Muscle of back (tissue), 13 donors: ENCODE measurements at places on chromosomes 5 and 9. TPM values are rescaled to one million over a fixed set of nuclear protein-coding genes. Genes with fewer than 3 reads are reported as not detected.

GRCh38 chr5:167915237-167915636, 376.2 kb upstream of the WWC1 start:
- DNase-seq = no peak

GRCh38 chr9:99906403-99907207, at the start of gene STX17:
Gene STX17, plus strand, starts transcription at chr9:99906654. Its CDS starts 8,586 bp downstream, at chr9:99915240.
- peak; percentile 58 for DNase-seq

Gene KCNV2
- 0.08 TPM for polyA plus RNA-seq

- no peak for DNase-seq
Observed at GRCh38 chr9:27880156-27880555, 306.9 kb upstream of the C9orf72 start.

DNA sequence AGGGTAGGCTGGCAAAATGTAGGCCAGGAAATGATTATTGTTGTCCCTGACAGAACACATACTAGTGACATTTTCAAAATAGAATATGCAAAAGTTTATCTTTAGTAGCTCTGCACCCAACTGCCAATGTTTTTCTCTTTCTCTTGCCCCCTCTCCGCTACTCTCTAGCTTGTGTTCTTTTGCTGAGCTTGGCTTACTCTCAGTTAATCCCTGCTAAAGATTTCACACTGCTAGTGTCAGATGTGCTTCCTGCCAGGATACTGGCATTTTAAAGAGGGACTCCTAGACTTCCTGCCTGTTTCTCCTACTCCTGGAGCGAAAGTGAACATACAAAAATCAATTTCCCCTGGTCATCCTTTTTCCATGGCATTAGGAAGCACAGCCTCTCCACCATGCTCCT, 260.5 kb downstream of the ARRDC3 start:
- DNase-seq = no peak

DNA sequence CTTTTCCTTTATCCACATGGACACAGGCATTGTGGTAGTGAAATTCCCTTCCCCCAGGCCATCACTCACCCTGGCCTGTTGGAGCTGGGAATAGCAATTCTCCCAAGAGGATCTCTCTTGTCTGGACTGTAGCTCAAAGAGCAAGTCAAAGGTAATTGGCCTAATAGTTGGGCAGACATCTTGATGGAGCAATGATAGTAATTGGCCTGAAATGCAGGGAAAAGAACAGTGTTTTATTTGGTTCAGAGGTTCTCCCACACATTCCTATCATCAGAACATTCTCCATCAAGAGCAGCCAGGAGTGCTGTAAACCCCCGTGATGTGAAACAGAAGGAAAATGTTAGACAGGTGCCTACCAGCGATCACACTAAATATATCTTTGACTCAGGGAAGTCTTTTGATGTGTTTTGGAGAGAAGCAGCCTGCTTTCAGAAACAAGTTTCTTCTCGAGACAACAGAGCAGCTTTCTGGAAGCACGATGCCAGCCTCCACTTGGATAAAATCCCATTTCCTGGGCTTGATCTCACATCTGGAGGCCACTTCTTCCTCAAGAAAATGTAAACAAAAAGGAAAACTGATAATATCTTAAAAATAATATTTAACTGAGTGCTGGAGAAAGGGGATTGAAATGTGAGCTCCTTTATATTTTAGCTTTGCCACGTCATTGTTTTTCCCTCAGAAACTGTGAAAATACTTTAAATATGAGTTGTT, 198.1 kb upstream of the WWC1 start:
- DNase-seq = no peak

GRCh38 chr9:135033487-135033886, 54.0 kb upstream of the OLFM1 start:
- no peak for DNase-seq

DNA sequence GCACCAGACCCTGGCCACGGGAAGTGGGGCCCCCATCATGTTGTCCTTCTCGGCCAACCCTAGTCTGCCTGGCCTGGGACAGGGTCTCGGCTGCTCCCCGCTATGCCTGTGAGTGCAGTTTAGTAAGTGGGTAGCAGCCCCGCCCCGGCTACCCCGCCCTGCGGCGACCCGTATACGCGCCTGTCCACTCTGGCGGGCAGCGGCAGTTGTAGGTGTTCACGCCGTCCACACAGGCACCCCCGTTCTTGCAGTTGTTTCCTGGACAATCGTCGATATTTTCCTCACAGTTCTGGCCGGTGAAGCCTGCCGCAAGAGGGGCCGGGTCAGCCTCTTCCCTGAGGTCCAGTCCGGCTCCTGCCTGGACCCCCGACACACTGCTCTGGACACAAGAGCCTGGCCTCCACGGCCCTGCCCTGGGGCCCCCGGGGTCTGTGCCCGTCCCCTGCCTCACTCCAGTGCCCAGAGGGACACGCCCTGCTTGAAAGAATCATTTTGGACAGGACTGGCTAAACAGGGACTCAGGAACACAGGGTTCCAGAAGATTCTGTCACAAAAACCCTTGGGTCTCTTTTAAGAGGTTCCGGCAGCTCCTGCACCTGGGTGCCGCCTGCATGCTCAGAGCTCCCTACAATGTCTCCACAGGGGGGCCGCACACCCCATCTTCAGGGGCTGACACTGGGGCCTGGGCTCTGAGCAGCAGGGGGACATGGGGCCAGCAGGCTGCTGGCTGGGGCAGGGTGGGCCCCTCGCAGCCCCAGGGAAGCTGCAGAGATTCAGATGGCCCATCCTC, 26.4 kb downstream of the NOTCH1 start:
- no peak for DNase-seq

DNA sequence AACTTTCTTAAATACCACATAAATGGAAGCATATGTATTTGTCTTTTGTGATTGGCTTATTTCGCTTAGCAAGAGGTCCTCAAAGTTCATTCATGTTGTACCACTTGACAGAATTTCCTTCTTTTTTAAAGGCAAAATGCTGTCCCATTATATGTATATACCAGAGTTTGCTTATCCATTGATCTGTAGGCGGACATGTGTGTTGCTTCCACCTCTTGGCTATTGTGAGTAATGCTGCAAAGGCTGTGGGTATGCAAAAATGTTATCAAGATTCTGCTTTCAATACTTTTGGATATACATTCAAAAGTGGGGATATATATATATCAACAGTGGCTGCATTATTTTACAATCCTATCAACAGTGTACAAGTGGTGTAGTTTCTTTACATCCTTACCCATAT, 271.0 kb downstream of the PRR16 start:
- DNase-seq = no peak

Gene SCGB3A2
- polyA plus RNA-seq = not detected

GRCh38 chr9:6827439-6828145, 69.8 kb downstream of the KDM4C start:
- peak; percentile 42 for DNase-seq

- no peak for DNase-seq
Observed at GRCh38 chr5:103223031-103223955, 35.3 kb upstream of the MACIR start.
